Activated naive CD8-positive, alpha-beta T cell treated with anti-CD3 and anti-CD28 coated beads, Interleukin-2, amount 10 ng/mL, durations not matched to agents 7 days and 5 days (primary cell): ENCODE measurements at places on chromosomes 7 and 10. TPM values are rescaled to one million over a fixed set of nuclear protein-coding genes. Genes with fewer than 3 reads are reported as not detected.

The NUTM2D gene
- total RNA-seq = 2.6 TPM

The PDE1C gene
- total RNA-seq = not detected

DNA sequence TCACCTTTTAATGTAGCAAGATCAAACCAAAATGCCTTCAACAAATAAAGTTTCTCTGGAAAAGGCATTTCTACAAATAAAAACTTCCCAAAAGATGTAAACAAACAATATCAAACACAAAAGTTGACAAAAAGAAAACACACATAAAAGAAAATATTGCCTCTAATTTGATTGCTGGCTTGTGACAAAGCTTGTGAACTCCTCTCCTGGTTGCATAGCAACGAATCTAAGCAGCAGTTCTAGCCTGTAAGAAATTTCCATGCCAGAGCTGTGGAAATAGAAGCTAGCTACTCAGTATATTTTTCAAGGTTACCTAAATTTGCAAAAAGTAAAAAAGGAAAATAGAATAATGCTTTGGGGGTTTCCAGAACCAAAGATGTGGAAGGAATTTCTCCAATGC, 173.9 kb upstream of the CDK1 start:
- no peak for DNase-seq

The PIP gene
- not detected for total RNA-seq

GRCh38 chr10:122990278-122990677, 10.1 kb downstream of the PSTK start:
- no peak for DNase-seq

DNA sequence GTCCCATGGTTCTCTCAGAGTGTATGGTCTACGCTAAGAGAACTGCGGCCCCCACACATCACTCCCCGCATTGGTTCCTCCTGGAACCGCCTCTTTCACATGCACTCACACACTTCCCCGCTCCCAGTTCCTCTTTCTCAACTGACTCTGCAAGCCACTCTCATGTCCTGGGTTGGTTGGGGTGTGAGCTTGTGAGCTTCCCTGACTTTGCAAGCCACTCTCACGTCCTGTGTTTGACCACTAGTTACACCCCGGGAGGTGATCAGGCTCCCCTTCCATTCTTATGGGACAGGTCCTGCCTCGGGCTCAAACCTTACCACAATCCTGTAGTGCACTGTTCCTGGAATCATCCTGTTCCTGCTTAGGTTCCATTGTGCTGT, 105.0 kb downstream of the TRIM24 start:
- no peak for DNase-seq

The SPDYE16 gene
- total RNA-seq = 0.71 TPM

GRCh38 chr7:78702770-78703169, 750.7 kb downstream of the MAGI2 start:
- no peak for DNase-seq

GRCh38 chr7:22269963-22270362, 87.0 kb downstream of the RAPGEF5 start:
- no peak for DNase-seq

GRCh38 chr7:135257790-135258189, 24.2 kb downstream of the STRA8 start:
- DNase-seq = no peak

GRCh38 chr10:86932674-86933073, 24.7 kb downstream of the MMRN2 start:
- DNase-seq = no peak

The KIAA1549 gene
- total RNA-seq = 1.1 TPM

DNA sequence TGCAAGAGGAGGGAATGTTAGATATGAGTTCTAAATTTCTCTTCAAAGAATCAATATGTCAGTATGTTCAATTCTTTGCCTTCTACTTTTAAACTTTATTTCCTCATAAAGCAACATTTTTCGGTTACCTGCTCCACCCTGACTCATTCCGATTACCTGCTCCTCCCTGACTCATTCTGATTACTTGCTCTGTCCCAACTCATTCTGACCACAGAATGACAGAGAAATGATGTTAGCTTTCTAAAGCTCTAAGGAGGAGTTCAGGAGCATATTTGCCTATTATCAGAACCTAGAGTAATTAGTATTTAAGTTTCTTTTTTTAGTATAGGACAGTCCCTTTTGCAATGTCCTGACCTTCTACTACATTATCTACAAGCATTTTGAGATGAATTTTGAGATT, 24.5 kb upstream of the PPP1R9A start:
- DNase-seq = no peak

GRCh38 chr7:33129806-33130153, 416 bp downstream of the BBS9 start:
- no peak for DNase-seq

- no peak for DNase-seq
These were observed 13.4 kb downstream of the NIPSNAP2 start for GRCh38 chr7:55977831-55978230.

- DNase-seq = no peak
These were observed 99.6 kb upstream of the PCDH15 start for GRCh38 chr10:54900584-54900983.

The HABP2 gene
- not detected for total RNA-seq
